ENCODE measurements at places on chromosomes 16 and 17. TPM values are rescaled to one million over a fixed set of nuclear protein-coding genes. Genes with fewer than 3 reads are reported as not detected.

The SGCA gene
- 0.32 TPM for total RNA-seq

The PARD6A gene
- total RNA-seq = 0.16 TPM

The CLEC18B gene
- not detected for total RNA-seq

The WDR59 gene
- total RNA-seq = 9.2 TPM

The UNKL gene
- 9.4 TPM for total RNA-seq

The YWHAE gene
- total RNA-seq = 835 TPM

The PLA2G10 gene
- not detected for total RNA-seq

The WSB1 gene
- 122 TPM for total RNA-seq

The MYH2 gene
- not detected for total RNA-seq

The ACSM2A gene
- total RNA-seq = not detected

The NOL3 gene
- total RNA-seq = 35.7 TPM

The PKD1 gene
- 72.0 TPM for total RNA-seq
